ENCODE measurements at places on chromosomes 6 and 20.

DNA sequence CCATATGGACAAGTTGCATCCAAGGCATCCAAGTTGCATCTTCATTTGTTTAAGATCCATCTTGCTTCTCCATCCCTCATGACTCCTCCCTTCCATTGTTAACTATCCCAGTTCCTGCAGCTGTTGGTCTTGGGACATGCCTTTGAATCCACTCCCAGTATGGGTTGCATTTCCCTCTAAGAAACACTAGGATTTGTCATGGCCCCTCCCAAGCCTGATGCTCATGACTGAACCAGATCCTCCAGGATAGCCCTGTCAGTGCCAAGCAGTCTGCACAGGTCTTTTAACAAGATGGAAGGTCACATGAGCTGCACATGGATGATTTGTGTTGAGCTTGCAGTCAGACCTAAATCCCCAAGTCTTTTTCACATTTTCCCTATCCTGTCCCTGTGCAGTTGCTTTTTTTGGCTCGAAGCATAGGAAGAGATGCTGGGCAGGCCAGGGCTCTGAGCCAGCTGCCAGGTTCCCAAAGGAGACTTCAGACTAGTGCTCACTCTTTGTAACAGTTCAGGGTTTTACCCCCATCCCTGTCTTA is 4.2 kb downstream of the PPP2R5D start:
- H3K27me3 ChIP-seq, result no peaks in the 10 kb centered on the region
- no peak overlapping the region for H3K27ac ChIP-seq
- H3K4me1 ChIP-seq, result peaks cover 36% of the 10 kb centered on the region
- DNase-seq, result no peak

GRCh38 chr20:57882451-57883161 is 172.8 kb upstream of the PMEPA1 start:
- H3K27me3 ChIP-seq, result no peaks in the 10 kb centered on the region
- no peak for DNase-seq
- H3K36me3 ChIP-seq, result no peaks in the 10 kb centered on the region

DNA sequence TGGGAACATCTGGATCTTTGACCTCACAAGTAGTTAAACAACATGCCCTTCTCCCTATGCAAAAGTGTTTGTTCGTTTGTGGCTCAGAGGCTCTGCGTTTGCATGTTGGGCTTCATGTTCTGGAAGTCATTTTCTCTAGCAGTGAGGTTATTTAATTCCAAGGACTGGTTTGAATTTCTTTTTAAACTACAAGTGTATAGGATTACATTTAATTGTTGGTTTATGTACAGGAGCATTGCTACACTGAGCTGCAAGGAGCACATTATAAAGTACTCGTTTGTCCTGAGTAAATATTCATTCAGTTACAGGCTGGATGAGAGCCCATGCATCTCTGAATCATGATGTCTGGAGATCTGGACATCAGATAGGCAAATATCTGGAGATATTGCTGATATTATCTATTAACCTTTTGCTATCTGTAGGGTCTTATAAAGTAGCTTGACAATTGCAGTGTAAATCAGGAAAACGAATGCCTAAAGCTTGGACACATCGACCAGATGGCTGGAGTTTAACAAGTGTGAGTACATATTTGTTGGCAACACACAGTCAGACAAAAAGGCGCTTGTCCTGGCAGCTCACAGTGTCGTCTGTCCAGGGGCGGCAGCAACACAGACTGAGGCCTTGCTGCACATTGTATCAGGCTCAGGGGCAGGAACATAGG is 84.6 kb downstream of the PDE7B start:
- H3K4me1 ChIP-seq, result no peaks in the 10 kb centered on the region
- no peak for DNase-seq
- no peaks in the 10 kb centered on the region for H3K36me3 ChIP-seq
- H3K4me3 ChIP-seq, result no peak overlapping the region

- no peak overlapping the region for H3K27ac ChIP-seq
- H3K4me3 ChIP-seq, result no peak overlapping the region
- no peaks in the 10 kb centered on the region for H3K27me3 ChIP-seq
- no peak for DNase-seq
Measured at GRCh38 chr6:46056906-46057529, 41.4 kb upstream of the CLIC5 start.

DNA sequence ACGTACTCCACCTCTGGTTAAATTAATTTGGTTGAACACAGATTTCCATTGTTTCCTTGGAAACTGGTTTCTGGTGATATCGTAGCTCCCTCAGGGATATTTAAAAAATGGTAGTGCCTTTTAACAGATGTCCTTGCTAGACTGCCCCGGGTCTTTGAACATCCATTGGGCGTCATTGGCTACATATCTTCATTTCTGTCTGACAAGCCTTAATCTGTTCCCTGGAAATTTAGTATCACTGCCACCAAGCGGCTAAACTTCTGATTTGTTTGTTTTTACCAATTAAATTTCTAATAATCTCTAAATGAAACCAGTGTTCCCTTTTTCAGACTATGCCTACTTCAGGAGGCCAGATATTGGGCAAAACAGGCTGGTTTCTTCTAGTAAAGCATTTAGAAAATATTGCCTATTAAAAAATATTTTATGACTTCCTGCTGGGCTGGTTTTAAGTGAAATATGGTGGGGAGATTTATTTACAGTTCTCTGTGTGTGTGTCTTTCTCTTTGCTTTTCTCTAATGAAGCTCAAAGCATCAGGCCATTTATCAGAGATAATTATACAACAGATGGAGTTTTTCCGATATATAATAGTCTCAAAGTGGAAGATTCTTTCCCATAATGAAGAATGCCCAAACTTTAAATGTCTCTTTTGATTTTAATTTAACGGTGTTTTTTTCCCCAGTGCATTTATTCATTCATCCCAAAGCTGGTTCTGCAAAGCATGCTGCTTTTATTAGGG is 249.5 kb downstream of the ZFAND3 start:
- no peaks in the 10 kb centered on the region for H3K27me3 ChIP-seq
- no peak overlapping the region for H3K27ac ChIP-seq
- no peak for DNase-seq
- no peaks in the 10 kb centered on the region for H3K4me1 ChIP-seq
- H3K36me3 ChIP-seq, result no peaks in the 10 kb centered on the region
- no peak overlapping the region for H3K4me3 ChIP-seq

DNA sequence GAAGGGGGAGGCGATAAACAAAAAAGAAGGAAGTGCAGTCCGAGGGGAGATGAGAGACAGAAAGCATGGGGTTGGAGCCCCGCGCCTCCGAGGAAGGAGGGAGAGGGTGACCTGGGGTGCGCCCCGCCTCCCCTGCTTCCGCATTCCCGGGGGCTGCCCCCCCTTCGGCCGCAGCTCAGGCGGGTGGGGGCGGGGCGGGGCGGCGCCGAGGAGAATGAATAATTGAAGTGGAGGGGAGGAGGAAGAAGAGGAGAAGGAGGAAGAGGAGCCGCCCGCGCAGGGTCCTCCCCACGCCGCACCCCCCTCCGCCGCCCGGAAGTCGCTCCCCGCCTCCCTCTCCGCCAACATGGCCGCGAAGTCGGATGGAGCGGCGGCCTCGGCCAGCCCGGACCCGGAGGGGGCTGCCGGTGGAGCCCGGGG is at the start of gene XKR7:
XKR7 (plus strand) TSS at position 322 of the 420 bp plus-strand sequence; CDS start at position 347, 25 bp downstream.
- no peaks in the 10 kb centered on the region for H3K36me3 ChIP-seq
- H3K27ac ChIP-seq, result no peak within 1 kb of the TSS
- H3K4me1 ChIP-seq, result no peaks in the 10 kb centered on the region
- H3K27me3 ChIP-seq, result peaks cover 25% of the 10 kb centered on the region

GRCh38 chr6:30485236-30485635 is 4.1 kb upstream of the HLA-E start:
- no peak for DNase-seq
- H3K4me3 ChIP-seq, result no peak overlapping the region
- H3K27ac ChIP-seq, result no peak overlapping the region
- H3K36me3 ChIP-seq, result peaks cover 8% of the 10 kb centered on the region
- H3K27me3 ChIP-seq, result peaks cover 14% of the 10 kb centered on the region
- peaks cover 29% of the 10 kb centered on the region for H3K4me1 ChIP-seq

DNA sequence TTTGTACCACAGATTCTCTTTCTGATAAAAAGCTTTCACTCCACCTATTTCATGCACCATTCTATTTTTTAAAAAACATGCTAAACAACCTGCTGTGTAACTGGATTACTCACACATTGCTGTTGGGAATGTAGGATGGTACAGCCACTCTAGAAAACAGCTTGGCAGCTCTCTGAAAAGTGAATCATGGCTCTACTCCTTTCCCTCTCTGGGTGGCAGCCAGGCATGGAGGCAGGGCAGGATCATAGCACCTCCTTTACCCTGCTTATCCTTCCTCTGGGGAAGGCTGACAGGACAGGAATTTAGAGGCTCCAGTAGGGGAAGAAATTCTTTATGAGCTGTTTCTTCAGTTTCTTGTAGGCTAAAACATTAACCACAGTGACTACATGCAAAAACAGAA is 6.7 kb upstream of the VNN2 start:
- no peaks in the 10 kb centered on the region for H3K27me3 ChIP-seq
- no peak overlapping the region for H3K27ac ChIP-seq
- no peaks in the 10 kb centered on the region for H3K36me3 ChIP-seq

- H3K27ac ChIP-seq, result no peak overlapping the region
- H3K4me3 ChIP-seq, result no peak overlapping the region
- no peaks in the 10 kb centered on the region for H3K4me1 ChIP-seq
- no peaks in the 10 kb centered on the region for H3K27me3 ChIP-seq
Measured at GRCh38 chr6:163592872-163593271, 178.4 kb downstream of the QKI start.

- no peaks in the 10 kb centered on the region for H3K36me3 ChIP-seq
- no peak overlapping the region for H3K27ac ChIP-seq
- no peak for DNase-seq
- H3K4me3 ChIP-seq, result no peak overlapping the region
- H3K27me3 ChIP-seq, result no peaks in the 10 kb centered on the region
- H3K4me1 ChIP-seq, result peaks cover 6% of the 10 kb centered on the region
Measured at GRCh38 chr20:34904202-34904621, 27.8 kb downstream of the ACSS2 start.

DNA sequence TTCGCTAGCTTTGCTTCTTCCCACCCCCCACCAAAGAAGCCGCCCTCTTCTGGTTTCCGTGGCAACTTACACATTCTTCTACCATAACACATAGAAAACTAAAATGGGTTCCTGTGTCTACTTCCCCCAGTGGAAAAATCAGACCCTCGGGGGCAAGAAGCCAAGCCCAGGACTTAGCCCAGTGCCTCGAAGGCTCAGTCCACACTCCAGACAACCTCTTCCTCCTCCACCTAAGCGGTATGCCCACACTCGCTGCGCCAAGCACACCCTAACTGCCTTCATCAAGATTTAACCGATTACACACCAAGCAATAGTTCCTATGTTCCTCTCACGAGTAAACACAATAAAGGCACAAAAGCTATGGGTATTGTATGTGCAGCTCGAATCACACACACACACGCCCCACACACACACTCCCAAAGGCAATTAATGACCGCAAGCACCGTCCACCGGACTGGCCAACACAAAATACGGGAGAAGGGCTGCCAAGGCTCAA is 537 bp downstream of the PPIL4 start:
- H3K4me1 ChIP-seq, result peaks cover 34% of the 10 kb centered on the region
- peak overlapping the region; percentile 100 for H3K4me3 ChIP-seq
- H3K36me3 ChIP-seq, result no peaks in the 10 kb centered on the region
- DNase-seq, result peak; percentile 82
- H3K27ac ChIP-seq, result peak overlapping the region; percentile 100
- H3K27me3 ChIP-seq, result no peaks in the 10 kb centered on the region

GRCh38 chr20:25048519-25048952 is 9.4 kb downstream of the ACSS1 start:
- peaks cover 8% of the 10 kb centered on the region for H3K4me1 ChIP-seq
- no peak for DNase-seq
- H3K27me3 ChIP-seq, result no peaks in the 10 kb centered on the region
- H3K36me3 ChIP-seq, result no peaks in the 10 kb centered on the region
- no peak overlapping the region for H3K27ac ChIP-seq

GRCh38 chr6:32885698-32886286 is 31.8 kb downstream of the PSMB9 start:
- no peak for DNase-seq
- no peak overlapping the region for H3K27ac ChIP-seq
- no peaks in the 10 kb centered on the region for H3K4me1 ChIP-seq

GRCh38 chr6:44679438-44680201 is 292.1 kb downstream of the CDC5L start:
- no peaks in the 10 kb centered on the region for H3K27me3 ChIP-seq
- no peak overlapping the region for H3K4me3 ChIP-seq
- H3K4me1 ChIP-seq, result no peaks in the 10 kb centered on the region

DNA sequence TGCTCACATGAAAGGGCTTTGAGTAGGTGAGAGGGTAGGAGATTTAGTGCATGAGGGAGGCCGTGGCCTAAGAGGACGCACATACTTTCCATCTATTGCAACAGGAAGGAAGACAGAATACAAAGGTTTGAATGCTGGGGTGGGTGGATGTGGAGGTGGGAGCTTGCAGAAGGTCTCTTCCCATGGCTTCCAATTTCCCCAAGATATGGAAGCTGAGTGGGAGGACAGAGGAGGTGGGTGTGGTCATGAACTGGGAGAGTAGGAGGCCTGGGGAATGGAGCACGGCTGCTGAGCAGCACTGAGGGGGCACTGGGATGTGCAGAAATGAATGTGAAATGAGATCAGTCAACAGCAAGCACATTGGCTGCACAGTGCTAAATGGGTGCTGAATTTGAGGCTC is 70.3 kb downstream of the SCML4 start:
- no peak overlapping the region for H3K27ac ChIP-seq
- no peak overlapping the region for H3K4me3 ChIP-seq
- peaks cover 2% of the 10 kb centered on the region for H3K36me3 ChIP-seq
- no peak for DNase-seq
- peaks cover 54% of the 10 kb centered on the region for H3K4me1 ChIP-seq

DNA sequence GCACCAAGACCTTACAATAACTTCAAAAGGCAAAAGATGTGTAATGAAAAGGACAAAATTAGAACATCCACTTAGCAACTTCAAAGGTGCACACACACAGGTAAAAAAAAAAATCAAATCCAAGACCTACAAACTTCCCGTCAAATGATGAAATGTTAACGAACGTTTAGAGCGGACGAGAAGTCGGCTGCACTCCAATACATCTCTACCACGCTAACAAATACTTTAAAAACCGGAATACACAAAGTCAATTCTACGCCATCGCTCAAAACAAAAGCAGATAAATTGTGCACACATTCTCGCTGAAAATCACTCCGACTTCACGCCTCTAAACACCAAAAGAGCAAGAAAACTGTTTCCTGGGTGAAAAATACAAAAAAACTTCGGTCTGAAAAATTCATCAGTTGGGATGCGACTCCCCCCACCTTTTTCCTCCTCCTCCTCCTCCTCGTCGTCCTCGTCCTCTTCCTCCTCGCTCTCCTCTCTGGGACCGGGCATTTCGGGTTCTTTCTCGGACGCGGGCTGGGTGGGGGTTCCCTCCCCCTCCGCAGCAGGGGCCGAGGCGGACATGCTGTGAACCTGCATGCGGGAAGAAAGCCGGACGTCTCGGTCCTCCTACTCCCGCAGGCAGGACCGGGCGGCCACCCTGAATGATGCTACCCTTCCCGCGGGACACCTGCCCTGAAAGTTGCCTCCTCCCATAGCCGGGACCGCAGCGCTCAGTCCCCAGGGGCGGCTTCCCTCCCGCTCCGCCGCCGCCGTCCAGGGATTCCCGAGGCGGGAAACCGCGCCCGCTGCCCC is 712 bp downstream of the DEK start:
- peaks cover 37% of the 10 kb centered on the region for H3K4me1 ChIP-seq
- DNase-seq, result peak; percentile 44
- no peaks in the 10 kb centered on the region for H3K27me3 ChIP-seq
- H3K4me3 ChIP-seq, result peak overlapping the region; percentile 58
- no peaks in the 10 kb centered on the region for H3K36me3 ChIP-seq

GRCh38 chr6:141925001-141925400 is 207.7 kb upstream of the GJE1 start:
- no peak overlapping the region for H3K4me3 ChIP-seq
- no peaks in the 10 kb centered on the region for H3K36me3 ChIP-seq
- H3K4me1 ChIP-seq, result no peaks in the 10 kb centered on the region

Data from CD8-positive, alpha-beta memory T cell (primary cell).